ENCODE measurements at places on chromosomes 16 and 17.

- no peak for DNase-seq
Measured at GRCh38 chr16:50395763-50396710, 27.2 kb upstream of the BRD7 start.

GRCh38 chr17:58338841-58339754 is 10.5 kb upstream of the TSPOAP1 start:
- DNase-seq: no peak

- DNase-seq: no peak
Measured at GRCh38 chr16:75181630-75182029, 25.3 kb downstream of the CTRB2 start.

GRCh38 chr17:29582772-29583171 is 6.7 kb downstream of the GIT1 start:
- no peak for DNase-seq

GRCh38 chr17:38608648-38609047 is 2.9 kb upstream of the SRCIN1 start:
- DNase-seq: no peak

All from RCC 7860 (cell line).